ENCODE measurements at places on chromosomes 12 and 14. TPM values are rescaled to one million over a fixed set of nuclear protein-coding genes. Genes with fewer than 3 reads are reported as not detected.

RABGGTA gene
- total RNA-seq = 29.7 TPM

GLI1 gene
- 0.74 TPM for total RNA-seq

SYT1 gene
- 9.8 TPM for total RNA-seq

TARBP2 gene
- total RNA-seq = 34.1 TPM

TAS2R42 gene
- total RNA-seq = not detected

GLIPR1L1 gene
- total RNA-seq = not detected

KCNMB4 gene
- 2.7 TPM for total RNA-seq

P2RX7 gene
- 0.89 TPM for total RNA-seq

CLMN gene
- total RNA-seq = 0.69 TPM
